Motor neuron (in vitro differentiated cells): ENCODE measurements at places on chromosomes 3 and 15. TPM values are rescaled to one million over a fixed set of nuclear protein-coding genes. Genes with fewer than 3 reads are reported as not detected.

GRCh38 chr15:92073044-92073785 is 219.7 kb downstream of the SLCO3A1 start:
- ATAC-seq, result no peak

- no peak for ATAC-seq
Observed at GRCh38 chr15:84934942-84935729, 46.5 kb upstream of the PDE8A start.

- ATAC-seq, result peak; percentile 0
Observed at GRCh38 chr3:193593668-193594030, 641 bp downstream of the OPA1 start.

- ATAC-seq, result no peak
Observed at GRCh38 chr3:152330559-152330958, 61.8 kb downstream of the MBNL1 start.

DNA sequence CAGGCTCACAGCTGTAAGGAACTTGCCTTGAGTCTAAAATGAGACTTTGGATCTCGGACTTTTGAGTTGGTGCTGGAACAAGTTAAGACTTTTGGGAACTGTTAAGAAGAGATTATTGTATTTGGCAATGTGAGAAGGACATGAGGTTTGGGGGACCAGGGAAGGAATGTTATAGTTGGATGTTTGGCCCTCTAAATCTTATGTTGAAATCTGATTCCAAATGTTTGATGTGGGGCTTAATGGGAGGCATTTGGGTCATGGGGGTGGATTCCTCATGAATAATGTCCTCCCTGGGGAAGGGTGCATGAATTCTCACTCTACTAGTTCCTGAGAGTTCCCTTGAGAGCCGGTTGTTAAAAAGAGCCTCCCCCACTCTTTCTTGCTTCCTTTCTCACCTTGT is 18.5 kb upstream of the CHCHD6 start:
- ATAC-seq, result no peak

DNA sequence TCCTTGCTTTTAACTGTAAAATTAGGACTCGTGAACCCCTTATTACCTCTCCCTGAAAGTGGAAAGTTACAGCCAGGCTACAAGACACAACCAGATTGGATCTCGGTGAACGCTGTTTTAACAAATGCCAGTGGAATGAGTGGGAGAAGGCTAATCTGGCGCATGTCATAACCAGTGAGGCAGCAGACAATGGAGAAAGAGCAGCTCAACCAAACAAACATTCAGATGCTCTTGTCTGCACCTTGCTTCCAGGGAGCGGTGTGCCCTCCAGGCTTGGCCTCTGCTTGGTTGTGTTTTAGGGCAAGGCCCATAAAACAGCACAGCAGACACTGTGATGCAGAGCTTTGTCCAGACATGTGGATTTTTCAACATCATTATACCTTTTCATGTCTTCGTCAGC is 45.9 kb upstream of the ATP1B3 start:
- ATAC-seq, result no peak

DNA sequence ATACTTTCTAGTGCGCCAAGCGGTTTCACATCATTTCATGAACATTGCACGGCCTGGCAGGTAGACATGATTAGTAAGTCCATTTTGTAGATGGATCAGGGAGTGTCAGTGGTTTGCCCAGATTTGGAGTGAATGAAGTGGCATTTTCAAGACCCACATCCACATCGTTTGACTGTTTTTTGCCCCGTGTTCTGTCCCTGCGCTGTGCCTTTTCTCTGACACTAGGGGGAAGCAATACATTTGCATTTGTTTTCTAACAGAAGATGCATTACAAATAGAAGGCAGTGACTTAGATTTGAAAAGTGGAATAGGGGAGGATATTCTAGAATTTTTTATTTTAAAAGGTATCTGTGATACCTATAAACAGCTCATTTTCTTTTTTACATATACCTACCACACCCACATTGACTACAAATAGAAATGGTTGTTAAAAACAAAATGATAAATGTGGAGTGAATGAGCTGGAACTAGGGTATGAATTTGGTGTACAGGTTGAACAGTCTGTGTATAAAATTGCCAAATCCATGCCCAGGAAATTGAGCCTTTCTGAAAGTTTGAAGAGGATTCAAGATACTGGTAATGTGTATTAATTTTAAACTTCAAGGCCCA is 98.0 kb downstream of the USP13 start:
- ATAC-seq, result no peak

GRCh38 chr3:80553211-80553610 is 785.4 kb upstream of the ROBO1 start:
- no peak for ATAC-seq

DNA sequence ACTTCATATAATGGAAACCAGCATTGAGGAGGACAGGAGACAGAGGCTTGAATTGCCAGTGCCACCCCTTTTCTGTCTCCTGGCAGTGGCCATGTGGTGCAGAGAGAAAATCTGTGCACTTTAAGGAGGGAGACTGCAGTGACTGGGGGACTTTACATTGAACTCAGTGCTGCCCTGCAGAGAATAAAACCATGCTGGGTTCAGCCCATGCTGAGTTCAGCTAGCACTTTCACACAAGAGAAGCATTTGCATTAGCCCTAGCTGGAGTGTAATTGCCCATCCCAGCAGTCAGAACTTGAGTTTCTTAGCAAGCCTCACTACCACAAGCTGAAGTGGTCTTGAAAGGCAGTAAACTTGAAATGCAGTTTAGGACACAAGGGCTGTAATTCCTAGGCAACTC is 677.5 kb downstream of the ZPLD1 start:
- ATAC-seq, result no peak

- no peak for ATAC-seq
Observed at GRCh38 chr15:93180656-93181055, 91.6 kb upstream of the RGMA start.

The TNNC1 gene
- 15.3 and 22.5 TPM in 2 replicates for total RNA-seq

The PP2D1 gene
- 0.78 and 0.92 TPM in 2 replicates for total RNA-seq

The TMEM45A gene
- 0.31 and 0.62 TPM in 2 replicates for total RNA-seq
